ENCODE measurements at places on chromosomes 4 and X. TPM values are rescaled to one million over a fixed set of nuclear protein-coding genes. Genes with fewer than 3 reads are reported as not detected.

- no peak for DNase-seq
These were observed 97.9 kb upstream of the GUCY1A1 start for GRCh38 chr4:155568641-155569220.

GUCY1A1 gene
- 14.1 TPM for total RNA-seq

EDNRA gene
- not detected for total RNA-seq

PPP1R2C gene
- total RNA-seq = not detected

All from T-helper 17 cell (primary cell).